ENCODE measurements at places on chromosomes 5 and 9.

- no peak for DNase-seq
Observed at GRCh38 chr5:130731839-130732238, 433.2 kb downstream of the HINT1 start.

GRCh38 chr5:90504743-90505142 is 24.6 kb downstream of the LYSMD3 start:
- no peak for DNase-seq

DNA sequence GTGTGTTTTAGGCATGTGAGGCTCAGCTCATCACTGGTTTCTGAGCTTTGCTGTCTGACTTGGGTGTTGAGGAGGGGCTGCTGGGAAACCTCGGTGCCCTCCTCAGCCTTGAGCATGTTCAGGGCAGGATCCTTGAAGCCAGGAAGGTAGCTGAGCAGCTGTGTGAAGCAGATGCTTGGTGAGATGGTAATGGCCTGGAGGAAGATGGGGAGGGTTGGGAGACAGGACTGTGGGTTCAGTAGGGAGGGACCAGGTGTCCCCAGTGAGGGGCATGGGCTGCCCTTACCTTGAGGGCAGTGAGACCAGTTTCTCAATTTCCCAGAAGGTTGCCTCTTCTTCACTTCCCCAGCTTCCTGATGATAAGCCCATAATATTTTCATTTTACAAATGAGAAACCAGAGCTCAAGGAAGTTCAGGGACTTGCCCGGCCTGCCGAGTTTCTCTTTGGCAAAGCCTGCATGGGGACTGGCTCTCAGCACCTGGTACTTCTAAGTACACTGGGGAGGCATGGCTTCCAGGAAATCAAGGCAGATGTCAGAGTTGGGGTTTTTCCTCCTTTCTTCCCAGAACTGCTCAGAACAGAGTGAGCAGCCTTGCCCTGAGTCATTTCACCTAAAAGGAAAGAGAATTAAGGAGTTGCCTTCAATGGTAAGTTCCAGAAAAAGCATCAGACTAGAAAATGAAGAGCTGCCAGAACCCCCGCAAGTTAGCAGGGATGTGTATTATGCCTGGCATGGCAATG is 225.7 kb downstream of the MAST4 start:
- DNase-seq, result no peak

DNA sequence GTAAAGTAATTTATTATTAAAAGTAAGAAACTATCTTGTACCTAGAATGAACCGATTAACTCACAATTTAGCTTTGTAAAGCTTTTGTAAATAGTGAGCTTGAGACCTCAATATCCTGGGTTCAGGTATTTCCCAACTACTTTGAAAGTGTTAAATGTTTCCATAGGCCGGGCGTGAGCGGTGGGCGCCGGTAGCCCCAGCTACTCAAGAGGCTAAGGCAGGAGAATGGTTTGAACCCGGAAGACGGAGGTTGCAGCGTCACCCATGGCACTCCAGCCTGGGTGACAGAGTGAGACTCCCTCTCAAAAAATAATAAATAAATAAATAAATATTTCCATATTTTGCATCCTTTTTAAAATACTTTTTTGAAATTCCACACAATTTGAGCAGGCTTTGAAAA is 1.5 kb upstream of the ANKH start:
- no peak for DNase-seq

- no peak for DNase-seq
Observed at GRCh38 chr5:168883991-168884390, 304.8 kb upstream of the PANK3 start.

- DNase-seq, result no peak
Observed at GRCh38 chr5:139064613-139065012, 133.6 kb downstream of the SIL1 start.

GRCh38 chr5:118854819-118855218 is 133.5 kb downstream of the DTWD2 start:
- DNase-seq, result no peak

DNA sequence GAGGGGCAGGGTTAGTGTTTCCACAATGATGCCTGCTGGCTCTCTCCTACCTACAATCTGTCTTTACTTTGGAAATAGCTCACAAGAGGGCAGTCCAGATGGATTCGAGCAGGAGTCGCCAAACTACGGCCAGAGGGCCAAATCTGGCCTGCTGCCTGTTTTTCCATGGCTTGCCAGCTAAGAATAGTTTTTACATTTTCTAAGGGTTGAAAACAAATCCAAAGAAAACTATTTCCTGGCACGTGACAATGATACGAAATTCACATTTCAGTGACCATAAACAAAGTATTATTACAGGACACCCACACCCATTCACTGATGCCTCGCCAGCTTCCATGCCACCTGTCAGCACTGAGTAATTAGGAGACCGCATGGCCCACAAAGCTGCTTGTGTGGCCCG is 162.9 kb upstream of the WWC1 start:
- DNase-seq, result no peak

DNA sequence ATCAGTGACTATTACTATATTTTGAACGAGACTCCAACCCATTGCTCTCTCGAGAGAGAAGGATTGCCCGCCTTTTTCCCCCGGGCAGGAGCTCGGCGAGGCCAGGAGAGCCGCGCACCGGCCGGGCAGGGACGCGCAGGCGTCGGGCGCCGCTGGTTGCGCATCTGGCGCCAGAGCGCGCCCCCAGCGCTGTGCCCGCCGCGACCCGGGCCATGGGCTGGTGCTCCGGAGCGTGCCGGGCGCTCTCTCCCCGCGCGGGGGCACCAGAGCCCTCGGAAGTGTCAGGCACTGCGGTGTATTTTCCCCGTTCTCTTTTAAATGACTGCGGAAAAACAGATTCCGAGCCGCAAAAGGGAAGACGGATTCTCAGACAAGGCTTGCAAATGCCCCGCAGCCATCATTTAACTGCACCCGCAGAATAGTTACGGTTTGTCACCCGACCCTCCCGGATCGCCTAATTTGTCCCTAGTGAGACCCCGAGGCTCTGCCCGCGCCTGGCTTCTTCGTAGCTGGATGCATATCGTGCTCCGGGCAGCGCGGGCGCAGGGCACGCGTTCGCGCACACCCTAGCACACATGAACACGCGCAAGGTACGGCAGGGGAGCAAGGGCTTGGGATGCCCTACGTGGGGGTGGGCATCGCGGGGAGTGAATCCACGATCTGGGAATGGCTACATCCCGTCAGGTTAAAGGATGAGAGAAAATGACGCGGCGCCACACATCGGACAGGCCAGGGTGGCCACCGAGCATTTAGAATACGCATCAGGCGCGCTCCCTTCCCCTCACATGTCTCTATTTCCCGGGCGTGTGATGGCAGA is 1.1 kb upstream of the NTRK2 start:
- peak; percentile 61 for DNase-seq

DNA sequence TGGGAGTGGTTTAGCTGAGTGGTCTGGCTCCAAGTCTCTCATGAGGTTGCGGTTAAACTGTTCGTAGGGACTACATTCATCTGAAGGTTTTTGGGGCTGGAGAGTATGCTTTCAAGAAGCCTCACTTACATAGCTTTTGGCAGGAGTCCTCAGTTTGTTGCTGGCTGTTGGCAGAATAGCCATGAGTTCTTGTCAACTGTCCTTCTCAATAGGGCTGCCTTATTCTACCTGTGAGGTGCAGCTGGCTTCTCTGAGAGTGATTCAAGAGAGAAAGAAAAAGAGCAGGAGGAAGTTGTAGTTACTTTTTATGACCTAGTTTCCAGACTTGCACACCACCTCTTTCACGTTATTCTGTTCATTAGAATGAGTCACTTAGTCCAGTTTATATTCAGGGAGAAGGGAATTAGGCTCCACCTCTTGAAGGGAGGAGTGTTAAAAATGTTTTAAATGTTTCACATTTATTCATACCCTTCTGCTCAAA is 33.2 kb downstream of the YTHDC2 start:
- no peak for DNase-seq

DNA sequence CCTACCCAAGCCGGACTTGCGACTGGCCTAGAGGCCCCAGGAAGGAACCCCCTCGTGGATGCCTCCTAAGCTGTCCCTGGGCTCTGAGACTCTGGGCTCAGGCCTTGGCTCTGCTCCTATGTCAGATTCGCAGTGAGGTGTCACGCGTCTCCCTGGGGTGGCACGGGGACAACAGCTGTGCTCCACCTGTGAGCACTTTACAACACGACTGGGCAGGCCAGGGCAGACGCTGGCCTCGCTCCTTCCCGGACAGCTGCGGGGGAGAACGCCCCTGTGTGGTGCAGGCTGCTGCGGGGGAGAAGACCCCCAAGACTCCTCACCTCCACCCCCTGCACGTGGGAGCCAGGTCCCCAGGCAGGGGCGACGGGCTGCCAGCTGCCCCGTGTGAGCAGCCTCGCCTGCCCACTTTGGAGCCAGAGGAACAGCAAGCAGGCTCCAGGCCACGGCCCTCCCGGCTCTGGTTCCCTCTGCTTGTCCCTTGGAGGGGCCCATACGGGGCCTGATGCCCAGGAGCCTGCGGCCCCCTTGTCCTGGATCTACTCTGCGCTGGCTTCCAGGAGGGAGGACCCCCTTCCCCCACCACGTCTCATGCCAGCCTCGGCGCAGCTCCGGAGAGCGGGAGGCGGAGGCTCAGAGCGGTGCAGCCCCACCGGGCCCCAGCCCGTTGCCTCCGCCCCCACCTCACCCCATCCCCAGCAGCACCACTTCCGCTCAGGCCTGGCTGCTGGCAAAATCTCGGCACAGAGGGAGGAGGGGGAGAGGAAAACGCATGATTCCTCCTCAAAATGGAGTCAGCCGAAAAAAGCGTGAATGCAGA is 36.0 kb downstream of the SARDH start:
- DNase-seq, result no peak

GRCh38 chr9:114431770-114432169 is 44.0 kb upstream of the AKNA start:
- no peak for DNase-seq

- DNase-seq, result no peak
Observed at GRCh38 chr9:33388110-33388994, 14.0 kb downstream of the AQP7 start.

GRCh38 chr9:27227192-27227591 is 69.8 kb downstream of the EQTN start:
- no peak for DNase-seq

GRCh38 chr5:54646356-54647101 is 129.0 kb downstream of the SNX18 start:
- peak; percentile 62 for DNase-seq

- no peak for DNase-seq
Observed at GRCh38 chr5:98735806-98736507, 37.5 kb upstream of the RGMB start.

DNA sequence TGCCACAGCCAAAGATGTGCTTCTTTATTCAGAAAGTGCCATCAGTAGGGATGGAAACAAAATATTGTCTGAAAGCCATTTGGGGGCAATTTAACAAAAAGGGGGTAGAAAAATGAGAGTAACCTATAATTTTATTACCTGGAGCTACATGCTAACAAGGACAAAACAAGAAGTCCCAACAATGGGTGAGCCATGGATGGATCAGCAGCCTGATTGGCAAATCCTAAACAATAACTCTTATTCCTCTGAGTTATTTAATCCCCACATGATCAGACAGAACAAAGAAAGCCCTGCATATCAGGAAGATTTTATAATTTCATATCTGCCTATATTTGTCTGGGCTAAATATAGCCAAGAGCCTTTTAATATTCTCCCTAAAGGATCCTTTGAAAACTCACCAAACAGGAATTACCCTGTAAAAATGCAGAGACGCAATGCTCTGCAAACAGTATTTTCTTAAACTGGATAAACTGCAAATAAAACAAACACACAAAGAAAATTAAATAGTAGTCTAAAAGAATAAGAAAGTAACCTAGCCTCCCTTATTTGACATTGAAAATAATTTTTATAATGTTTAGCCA is 483.4 kb downstream of the ZNF608 start:
- no peak for DNase-seq

DNA sequence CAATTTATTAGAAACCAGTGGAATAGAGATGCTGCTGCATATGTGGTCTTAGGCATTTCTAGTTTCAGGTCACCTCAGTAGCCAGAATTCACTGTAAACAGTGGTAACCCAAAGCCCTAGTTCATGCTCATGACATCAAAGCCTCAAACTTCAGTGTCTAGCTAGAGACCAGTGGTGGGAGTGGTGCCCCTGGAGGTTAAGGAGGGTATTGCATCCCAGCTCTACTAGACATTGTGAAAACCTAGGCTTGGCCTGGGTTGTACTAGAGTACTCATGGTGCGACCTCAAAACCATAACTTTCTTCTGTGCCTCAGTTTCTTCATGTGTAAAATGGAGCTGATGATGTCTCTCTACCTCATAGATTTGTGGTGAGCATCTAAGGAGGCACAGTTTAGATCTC is 18.8 kb downstream of the COL5A1 start:
- DNase-seq, result no peak

- no peak for DNase-seq
Observed at GRCh38 chr5:12392246-12392645, 488.0 kb upstream of the CTNND2 start.

DNA sequence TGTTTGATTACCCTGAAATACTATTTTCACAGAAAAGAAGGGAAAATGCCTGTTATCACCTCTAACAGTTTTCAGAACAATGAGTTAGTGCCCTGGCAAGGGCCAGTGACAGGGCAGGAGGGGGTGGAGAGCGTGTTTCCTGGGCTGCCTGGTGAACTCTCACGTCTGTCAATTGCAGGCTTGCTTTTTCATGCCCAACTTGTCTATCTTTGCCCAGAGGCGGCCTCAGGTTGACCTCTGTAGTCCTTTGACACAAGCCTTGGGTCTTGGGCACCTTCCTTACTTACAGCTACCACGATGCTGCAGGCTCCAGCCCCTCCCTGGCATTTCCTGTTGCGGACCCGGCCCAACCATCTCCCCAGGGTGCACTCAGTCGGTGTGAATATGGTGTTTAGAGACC is 2.2 kb upstream of the CEL start:
- DNase-seq, result peak; percentile 25

DNA sequence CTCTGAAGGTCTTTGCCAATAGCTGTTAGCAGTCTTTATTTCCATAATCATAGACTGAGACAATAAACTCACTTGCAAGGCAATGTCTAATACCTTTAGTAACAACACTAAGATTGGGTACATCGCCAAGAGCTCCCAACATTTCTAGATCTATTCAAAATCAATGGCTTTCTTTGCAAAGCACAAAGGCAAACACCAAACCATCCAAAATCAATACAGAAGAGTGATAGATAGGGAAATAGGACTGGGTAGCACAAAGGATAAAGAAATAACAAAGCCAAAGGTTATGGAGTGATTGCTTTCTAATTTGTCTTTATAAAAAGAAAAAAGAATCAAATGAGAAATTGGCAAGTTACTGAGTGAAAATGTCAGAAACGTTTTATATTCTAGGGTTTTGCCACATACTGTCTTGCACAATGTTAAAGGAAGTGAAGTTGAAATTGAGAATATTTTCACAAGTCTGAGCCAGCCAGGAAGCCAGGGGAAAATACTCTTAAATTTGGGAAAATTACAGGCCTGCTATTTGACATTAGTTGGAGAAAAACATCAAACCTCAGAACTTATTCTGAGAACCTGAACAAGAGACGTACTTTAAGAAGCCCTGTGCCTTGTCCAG is 53.3 kb upstream of the LHFPL2 start:
- DNase-seq, result no peak

DNA sequence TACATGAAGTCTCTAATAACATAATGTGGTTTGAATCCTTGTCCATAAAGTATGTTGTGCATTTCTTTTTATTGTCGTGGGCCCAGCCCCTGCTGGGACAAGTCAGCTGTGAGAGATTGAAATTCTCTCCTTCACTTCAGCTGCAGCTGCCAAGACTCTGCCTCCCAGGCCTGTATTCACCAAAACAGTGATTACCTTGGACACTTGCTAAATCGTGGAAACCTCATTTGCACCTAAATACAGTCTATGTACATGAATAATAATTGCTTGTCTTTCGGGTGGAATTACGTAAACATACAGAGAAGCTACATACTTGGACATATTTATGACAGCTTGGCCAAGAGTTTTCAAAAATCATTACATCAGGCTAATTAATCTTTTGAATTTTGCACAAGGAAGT is 898.5 kb upstream of the SEMA6A start:
- no peak for DNase-seq

- DNase-seq, result no peak
Observed at GRCh38 chr5:44659334-44659733, 149.4 kb upstream of the MRPS30 start.
